Vagina (tissue), 2 donors: ENCODE measurements at places on chromosomes 4 and X.

- DNase-seq, result no peak
These were observed 218.9 kb downstream of the PPP3CA start for GRCh38 chr4:101128473-101128872.

DNA sequence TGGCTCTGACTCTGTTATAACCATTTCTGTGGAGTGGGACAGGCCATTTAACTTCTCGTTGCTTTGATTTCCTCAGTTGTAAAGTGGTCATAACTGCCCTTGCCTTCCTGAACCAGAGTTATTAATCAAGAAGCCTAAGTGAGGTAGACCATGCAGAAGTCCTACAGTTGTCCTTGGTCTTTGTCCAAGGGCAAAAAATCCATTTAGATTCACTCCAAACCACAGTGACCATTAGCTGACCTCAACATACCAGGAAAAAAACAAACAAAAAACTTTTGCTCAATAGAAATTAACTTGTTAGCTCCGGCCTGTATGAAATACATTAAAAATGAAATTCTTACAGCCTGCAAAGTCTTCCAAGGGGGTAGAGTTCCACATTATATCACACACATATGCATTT, 52.7 kb downstream of the TBC1D9 start:
- no peak for DNase-seq

DNA sequence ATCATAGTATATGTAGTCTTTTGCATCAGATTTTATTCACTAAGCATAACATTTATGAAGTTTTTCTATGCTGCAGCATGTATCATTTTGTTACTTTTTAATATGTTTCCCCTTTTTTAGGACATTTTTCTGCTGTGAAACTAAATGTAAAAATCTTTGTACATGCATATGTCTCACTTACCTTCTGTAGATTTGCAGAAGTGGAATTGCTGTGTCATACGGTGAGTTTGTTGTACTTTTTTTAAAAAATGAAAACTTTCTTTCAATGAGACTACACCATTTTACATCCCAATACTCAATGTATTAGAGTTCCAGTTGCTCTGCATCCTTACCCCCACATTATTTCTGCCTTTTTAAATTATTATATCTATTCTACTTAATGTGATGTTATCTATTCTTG, 868.9 kb downstream of the PDHA2 start:
- no peak for DNase-seq

DNA sequence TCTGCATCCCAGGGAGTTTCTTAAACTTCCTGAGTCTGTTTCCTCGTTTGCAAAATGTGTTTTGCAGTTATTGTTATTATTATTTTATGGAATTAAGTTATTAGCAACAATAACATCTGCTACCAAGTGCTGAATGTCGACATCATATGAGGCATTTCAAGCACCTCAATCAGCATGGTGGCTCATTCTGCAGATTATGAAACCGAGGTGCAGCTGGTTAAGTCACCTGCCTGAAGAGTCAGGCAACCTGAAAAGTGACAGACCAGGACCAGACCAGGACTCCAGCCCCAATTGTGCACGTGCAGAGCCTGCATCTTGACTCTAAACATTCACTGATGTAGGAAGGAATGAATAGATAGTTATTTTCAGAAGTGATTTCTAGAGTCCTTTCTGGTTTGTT, 99.8 kb downstream of the AFAP1 start:
- no peak for DNase-seq
